ENCODE measurements at places on chromosomes 2 and 18. TPM values are rescaled to one million over a fixed set of nuclear protein-coding genes. Genes with fewer than 3 reads are reported as not detected.

DNA sequence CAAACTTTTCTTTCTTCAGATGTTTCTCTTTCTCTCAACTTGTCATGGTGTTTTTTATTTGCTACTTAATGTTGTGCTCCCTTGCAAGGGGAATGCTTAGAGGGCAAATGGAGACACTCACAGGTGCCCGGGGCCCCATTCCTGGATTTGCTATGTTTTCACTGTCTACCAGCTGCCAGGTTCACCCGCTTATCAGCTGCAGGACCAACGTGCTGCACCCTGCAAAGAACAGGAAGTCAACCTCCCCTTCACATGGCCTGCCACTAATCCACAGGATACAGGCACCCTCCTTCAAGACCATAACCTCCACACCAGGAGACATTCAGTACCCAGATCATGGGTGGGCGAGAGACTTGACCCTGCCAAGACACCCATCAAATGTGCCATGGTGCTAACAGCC is 237.6 kb upstream of the STON1 start:
- DNase-seq = no peak

DNA sequence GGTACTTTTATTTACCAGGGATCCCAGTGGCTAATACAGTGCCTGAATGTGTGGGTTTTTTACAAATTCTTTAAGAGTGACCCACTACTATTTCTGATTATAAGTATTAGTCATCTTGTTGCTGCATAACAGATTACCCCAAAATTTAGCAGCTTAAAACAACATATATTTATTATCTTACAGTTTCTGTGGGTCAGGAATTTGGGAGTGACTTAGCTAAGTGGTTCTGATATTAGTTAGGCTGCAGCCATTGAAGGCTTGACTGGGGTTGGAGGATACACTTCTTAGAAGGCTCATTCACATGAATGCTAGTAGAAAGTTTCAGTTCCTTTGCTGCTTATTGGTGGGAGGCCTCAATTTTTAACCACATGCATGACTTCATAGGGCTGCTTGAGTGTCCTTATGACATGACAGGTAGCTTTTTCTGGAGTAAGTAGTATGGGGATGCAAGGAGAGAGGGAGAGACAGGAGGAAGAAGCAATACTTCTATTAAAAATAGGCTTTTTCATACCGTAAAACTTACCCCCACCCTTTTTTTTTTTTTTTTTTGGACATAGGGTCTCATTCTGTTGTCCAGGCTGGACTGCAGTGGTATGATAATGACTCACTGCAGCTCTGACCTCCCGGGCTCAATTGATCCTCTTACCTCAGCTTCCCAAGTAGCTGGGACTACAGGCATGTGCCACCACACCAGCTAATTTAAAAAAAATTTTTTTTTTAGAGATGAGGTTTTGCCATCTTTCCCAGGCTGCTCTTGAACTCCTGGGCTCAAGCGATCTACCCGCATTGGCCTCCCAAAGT is 13.3 kb upstream of the POLE4 start:
- DNase-seq = no peak

DNA sequence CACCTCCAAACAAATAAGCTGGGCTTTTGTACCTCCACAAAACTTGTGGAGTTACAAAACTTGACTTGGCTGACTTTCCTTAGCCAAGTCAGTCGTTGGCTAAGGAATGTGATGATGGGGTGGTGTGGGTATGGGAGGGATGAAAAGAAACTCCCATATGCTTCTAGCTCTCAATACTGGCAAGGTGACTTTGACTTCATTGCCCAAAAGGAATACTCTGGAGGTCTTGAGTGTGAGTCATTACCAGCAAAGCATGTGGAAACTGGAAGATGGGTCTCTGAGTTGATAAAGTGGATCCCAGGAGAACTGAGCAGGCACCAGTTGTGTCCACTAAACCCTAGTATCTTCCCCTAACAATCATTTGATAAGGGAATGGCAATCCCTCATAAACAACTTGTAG is 226.7 kb downstream of the GULP1 start:
- DNase-seq = no peak

DNA sequence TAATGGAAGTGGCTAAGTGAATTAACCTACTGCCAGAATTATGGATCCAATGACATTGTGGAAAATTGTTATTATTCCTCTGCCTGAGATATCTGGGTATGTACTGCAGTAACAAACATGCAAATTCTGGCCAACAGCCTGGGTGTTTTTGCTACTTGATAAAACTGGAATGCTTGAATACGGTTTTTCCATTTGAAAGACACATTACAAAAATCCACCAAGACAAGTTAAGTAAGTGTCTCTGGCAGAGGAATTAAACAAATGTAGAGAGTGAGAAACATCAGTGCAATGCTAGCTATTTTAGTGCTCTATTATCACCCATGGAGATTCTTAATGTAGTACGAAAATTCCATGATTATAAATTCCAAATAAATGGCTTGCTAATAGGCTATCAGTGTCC is 312.4 kb upstream of the MEIS1 start:
- peak; percentile 68 for DNase-seq

DNA sequence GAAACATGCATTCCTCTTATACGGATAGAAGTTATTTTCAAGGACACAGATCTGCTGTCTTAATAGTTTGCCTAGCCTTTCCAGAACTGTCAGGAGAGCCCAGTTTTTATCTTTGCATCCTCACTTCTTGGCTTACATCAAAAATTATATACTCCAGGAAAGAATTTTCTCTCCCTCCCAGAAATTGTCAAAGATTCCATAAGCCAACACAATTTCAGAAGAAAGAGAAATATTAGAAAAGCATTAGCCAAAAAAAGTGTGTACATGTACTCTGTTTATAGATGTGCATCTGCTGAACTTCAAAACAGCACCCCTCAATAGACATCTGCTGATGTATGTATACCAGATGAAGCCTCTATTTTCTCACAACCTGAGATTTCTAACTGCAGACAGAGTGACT is 210.4 kb downstream of the METTL4 start:
- no peak for DNase-seq

DNA sequence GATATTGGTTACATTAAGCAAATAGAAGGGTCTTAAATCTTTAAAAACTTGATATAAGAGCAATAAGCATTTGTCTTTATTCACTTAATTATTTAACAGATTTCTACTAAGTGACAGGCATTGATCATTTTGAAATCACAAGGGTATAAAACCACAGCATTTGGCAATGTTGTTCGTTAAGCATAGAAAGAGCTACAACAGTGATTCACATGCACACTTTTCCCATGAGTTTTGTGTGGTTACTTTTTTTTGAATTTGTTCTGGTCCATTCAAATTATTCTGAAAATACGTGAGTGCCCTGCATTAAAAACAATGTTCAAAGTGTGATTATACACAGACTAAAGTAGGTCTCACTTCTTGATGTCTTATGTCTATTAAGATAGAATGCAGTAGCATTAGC is 52.2 kb downstream of the LYPD6B start:
- DNase-seq = no peak

The ADAM23 gene
- total RNA-seq = 1.6 TPM

The IL1RN gene
- total RNA-seq = 15.2 TPM

The SMYD1 gene
- total RNA-seq = 0.20 TPM

The MTX2 gene
- 20.2 TPM for total RNA-seq

All from lung (tissue), 17 donors.